ENCODE measurements at places on chromosomes 2 and 18.

DNA sequence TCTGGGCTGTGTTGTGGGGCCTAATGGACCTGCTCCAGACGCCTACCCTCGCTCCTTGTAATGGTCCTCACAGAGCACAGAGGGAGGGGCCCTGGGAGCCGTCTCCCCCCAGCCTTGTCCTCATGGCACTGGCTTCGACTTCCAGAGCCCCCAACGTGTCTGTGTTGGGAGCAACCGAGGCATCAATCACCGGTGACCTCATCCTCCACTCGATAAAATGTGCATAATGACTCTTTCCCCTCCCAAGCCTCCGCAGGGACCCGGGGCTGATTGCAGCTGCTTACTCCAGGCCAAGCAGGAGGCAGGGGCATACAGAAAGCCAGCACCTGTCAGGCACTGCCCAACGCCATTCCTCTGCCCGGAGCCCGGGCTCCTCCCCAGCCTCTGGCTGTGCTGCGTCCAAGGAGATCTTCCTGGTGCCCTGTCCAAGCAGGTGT is 271.7 kb downstream of the NDUFA10 start:
- no peak for DNase-seq

DNA sequence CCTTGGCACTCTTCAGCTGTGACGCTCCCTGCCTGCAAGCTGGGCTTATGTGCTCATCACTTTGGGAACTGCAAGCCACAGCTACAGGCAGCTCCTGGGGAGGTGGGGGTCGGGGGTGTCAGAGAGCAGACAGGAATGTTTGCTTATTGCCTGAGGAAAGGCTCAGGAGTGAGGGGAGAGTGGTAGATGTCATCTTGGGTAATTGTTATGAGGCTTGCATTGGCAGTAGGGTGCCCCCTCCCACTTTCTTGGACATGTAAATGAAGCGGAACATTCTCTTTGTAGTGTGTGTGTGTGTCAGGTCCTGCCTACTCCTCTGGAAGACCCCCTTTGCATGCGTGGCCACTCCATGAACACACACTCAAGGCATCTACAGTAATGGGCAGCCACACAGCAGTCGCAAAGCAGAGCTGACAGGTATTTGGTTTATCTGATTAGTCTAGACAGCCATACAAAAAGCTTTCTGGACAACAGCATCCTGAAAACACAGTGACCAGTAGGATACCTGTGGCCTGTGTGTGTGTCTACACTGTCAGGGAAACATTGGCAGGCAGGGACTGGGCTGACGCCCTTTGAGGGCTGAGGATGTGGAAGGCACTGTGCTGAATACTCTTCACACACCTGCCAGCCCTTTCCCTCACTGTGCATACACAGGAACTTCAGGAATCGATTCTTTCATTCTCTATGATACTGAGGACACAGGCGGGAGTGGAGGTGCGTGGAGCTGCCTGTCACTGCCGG is 17.1 kb upstream of the MC2R start:
- no peak for DNase-seq

DNA sequence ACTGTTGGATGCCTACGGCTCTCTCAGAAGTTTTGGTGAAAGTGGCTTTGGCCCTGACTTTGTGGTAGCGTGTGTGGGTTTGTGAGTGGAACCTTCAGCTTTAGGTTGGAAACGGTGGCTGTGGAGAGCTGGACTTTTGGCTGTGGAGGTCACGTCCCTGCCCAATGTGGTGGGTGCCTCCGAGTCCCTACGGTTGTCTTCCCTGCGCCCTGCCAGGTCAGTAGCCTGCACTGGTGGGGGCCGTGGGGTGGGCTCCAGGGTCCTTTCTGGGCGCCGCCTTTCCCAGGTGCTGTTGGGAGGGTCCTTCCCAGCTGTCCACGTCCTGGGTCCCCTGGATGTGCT is 11.1 kb downstream of the COLEC11 start:
- DNase-seq: no peak

- peak; percentile 24 for DNase-seq
Measured at GRCh38 chr2:137117385-137117784, 352.0 kb downstream of the THSD7B start.

GRCh38 chr2:41621563-41621962 is 426.3 kb upstream of the PKDCC start:
- no peak for DNase-seq

DNA sequence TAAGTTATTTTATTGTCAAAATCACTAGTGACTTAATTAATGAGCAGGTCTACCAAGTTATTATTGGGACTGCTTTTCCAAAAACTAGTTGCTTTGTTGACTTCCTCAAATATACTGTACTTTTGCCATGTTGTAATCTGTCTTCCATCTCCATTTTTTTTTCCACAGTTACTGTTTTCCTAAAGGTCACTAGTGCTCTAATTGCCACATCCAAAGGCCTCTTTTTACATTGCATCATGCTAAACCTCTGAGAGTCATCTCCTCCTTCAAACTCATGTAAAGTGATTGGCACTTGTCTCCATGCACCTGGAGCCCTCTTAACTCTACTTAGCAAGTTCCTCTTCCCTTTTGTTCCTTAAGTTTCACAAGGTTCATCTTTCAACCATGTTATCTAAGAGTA is 11.8 kb downstream of the PMAIP1 start:
- no peak for DNase-seq

DNA sequence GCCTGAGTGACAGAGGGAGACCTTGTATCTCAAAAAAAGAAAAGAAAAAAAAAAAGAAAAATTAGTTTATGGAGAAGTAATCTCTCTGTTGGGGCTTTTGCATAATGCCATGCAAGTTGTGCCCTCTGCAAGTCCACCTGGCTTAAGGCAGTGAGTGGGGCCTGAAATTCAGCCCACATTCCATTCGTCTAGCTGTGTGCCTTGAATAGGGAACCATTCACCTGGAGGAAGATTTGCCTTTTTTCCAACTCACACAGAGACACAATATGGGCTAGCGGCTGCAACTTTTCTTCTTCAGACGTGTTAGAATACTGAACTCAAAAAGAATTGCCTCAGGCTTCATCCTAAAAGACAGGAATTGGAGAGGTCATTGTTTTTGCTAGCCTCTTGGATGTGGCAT is 160.0 kb upstream of the STON1 start:
- DNase-seq: no peak

DNA sequence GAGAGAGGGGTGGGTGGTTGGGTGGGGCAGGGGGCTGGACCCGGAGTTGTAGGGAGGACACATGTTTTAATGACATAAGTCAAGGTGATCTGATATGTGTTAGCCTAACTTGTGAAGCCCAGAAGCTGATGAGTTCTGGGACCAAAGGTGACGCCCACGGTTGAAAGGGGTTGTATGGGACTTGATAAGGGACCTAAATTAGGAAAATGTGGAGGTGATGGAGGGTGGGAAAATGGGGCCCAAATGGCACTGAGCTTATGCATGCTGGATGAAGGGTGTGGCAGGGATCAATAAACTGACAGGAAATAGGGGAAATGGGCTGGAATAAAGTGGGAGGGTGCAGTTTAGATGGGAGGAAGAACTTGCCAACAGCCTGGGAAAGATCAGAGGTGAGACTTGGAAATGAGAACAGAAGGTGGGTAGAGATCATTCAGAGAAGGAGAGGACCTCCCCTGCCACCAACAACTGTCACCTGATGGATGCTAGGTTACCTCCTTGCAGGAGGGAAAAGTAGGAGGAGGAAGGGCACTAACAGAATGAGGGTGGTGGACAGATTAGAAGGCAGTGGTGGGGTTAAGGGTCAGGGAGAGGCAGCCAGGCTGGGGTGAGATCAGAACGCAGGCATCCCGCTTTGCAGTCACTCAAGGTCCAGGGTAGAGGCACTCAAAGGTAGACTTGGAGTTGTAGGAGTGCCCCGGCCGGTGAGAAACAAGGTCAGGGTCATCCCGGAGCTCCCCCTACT is 15.3 kb downstream of the WNT10A start:
- DNase-seq: no peak

DNA sequence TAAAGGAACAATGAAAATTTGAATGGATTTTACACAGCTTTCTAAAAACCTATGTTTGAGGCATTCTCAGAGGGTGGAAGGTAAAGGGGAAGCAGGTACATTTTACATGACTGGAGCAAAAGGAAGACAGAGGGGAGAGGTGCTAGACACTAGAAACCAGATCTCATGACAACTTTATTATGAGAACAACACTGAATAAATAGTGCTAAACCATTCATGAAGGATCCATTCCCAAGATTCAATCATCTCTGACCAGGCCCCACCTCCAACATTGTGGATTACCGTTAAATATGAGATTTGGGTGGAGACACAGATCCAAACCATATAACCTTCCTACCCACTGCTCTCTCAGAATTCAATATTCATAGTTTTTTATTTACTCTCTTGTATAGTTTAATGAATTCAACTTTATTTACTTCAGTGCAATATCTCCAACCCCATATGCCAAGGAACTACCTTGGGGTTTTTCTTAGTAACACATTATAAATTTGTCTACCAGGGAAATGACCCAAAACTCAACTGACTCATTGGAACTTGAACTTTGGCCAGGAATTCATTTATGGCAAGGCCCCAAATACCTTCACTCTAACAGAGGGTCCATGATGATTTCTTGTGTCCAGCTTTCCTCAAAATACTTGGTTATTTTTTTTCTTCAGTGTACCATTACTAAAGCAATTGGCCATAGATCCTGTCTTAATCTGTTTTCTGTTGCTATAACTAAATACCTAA is 317.8 kb downstream of the GULP1 start:
- DNase-seq: peak; percentile 70

GRCh38 chr18:70420146-70420898 is 131.5 kb downstream of the SOCS6 start:
- peak; percentile 59 for DNase-seq

- no peak for DNase-seq
Measured at GRCh38 chr2:177235855-177236437, 23.4 kb downstream of the HNRNPA3 start.

- DNase-seq: no peak
Measured at GRCh38 chr18:5500158-5500939, 43.4 kb downstream of the EPB41L3 start.

DNA sequence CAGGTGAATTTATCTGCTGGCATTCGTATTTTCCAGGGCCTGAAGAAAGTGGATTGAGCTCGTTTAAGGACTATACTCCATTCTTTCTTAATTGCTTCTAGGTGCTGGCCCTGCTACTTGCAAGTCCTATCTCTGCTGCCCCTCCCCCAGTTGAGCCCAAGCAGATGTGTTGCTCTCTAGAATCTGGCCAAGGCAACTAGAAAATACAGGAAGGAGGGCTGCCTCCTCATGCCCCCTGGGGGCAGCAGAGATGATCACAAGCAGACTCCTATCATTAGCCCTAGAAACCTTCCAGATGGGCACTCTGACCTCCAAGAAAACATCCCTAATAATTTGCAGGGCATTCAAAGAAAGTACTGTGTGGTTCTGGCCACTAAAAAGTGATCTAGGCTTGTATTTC is 72.5 kb upstream of the CYP26B1 start:
- no peak for DNase-seq

- no peak for DNase-seq
Measured at GRCh38 chr2:64423303-64423702, 30.7 kb upstream of the LGALSL start.

- no peak for DNase-seq
Measured at GRCh38 chr18:33916200-33916599, 308.5 kb downstream of the NOL4 start.

GRCh38 chr18:70489986-70490933 is 201.4 kb downstream of the SOCS6 start:
- peak; percentile 59 for DNase-seq

- DNase-seq: no peak
Measured at GRCh38 chr2:145845207-145845894, 1325.4 kb upstream of the ZEB2 start.

DNA sequence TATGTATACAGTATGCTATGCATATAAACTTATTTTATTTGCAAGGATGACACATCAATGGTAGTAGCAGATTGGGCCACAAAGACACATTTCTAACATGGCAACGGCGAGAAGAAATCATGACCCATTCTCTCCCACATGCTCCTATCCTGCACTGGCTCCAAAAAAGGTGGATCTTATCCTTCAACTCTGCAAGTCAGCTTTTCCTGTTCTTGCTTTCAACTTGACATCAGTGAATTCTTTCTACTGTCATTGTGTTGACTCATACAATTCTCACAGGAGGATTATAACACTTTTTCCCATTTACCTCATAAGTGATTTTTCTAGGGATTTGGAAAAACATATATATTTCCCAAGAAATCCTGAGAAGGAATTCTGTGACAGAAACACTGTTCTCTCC is 53.1 kb downstream of the ACVR1 start:
- peak; percentile 52 for DNase-seq

DNA sequence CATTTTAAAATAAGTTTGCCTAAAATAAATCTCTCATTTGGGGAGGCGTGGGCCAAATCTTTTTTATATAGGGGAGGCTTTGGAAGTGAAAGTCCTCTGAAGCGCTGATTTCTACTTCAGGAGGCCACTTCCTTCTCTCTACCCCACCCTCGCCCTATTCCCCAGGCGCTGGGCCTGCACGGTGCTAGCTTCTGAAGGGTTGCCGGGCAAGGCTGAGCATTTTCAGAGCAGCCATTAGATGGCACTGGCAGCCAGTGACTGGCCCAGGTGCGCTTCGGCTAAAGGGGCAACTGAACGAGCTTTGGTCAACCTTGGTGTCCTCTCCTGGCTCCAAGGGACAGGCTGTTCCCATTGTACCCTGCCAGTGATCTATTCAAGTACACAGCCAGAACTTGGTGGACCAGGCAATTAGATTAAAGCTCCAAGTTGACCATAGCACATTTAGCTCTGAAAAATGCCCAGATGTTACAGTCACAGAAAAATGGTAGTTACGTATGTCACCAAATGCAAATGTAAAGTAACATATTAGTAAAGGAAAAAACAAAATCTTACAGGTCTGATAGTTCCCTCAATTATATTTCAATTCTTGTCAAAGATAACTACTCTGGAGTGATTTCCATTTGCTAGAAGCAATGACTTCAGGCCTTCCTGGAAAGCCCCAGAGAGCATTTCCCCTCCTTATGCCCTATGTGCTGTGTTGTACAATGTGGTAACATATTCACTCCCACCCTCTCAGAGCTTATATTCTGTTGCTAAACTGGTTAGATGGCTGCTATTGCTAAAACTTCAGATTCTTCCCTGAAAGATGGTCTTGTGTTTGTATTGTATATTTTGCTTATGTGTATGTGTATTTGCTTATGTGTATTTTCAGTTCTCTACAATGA is 2.1 kb downstream of the POMC start:
- DNase-seq: no peak

GRCh38 chr2:223001797-223002175 is 50.2 kb upstream of the KCNE4 start:
- DNase-seq: peak; percentile 42

DNA sequence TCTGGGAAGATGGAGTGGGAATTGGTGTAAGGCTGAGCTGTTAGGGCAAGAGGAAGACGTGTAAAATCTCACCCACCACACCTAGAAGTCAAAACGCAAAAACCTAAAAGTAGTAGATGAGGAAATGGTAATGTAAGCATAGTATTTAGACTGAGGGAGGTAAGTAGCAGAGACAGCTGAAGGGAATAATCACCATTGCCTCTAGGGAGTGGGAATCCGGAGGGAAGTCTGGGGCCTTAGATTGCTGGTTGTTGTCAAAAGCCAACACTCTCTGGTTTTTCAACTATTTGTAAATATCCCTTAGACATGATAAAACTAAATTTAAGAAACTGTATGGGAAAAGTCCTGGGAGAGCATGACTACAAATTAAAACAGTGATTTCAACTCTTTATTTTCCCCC is 28.7 kb upstream of the MYCN start:
- no peak for DNase-seq

Data from astrocyte of the spinal cord (primary cell).